ENCODE measurements at places on chromosomes 2 and 18.

GRCh38 chr18:31490387-31490786 is 7.6 kb upstream of the DSG2 start:
- no peak for DNase-seq

DNA sequence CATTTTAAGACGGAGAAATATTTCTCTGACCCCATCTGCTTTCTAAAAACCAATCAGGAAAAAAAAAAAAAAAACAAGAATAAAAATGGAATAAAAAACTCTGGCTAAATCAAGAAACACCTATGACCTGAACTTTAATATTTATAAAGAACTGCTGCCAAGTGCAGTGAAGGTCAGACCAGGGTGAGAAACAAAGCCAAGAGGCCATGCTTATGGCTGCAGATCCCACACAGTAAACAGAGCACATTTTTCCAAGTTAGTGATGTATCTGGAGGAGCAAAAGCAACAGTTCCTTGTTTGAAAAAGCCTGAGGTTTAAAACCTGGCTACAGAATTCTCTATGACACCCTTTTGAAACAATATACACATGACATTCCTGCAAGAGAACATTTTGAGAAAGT is 242.3 kb downstream of the SRBD1 start:
- no peak for DNase-seq

DNA sequence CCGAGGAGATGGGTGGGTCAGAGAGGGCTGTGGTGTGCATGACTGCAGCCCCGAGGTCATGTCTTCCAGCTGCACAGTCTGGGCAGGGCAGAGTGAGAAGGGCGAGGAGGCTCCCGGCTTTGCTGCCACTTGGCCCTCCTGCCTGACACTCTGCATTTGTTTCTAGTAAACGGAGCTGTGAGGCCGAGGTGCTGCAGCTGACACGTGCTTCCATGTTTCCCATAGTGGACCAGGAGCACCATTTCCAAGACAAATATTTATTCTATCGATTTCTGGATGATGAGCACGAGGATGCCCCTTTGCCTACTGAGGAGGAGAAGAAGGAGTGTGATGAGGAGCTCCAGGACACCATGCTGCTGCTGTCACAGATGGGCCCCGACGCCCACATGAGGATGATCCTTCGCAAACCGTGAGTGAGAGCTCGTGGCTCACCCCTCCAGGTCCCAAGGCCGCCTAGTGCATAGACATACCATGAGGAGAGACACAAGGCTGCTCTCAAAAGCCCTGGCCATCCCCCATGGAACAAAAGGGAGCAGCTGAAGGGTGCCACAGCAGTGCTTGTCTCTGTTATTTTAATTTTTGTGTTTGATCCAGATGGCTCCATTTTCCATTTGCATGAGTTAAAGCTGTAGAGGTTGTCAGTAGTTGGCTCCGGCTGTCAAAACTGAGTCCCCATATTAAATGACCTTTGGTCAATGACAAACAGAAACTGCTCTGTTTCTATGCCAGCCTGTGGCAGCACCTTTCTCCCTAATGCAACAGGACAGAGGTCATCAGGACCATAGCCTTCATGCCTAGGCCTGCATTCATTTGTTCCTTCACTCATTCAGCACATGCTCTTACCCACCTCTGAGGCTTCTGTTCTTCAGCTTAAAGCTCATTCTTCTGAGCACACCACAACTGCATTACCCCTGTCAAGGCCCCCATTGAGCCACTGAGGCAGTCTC is 108.3 kb upstream of the MAP3K20 start:
- DNase-seq, result no peak

DNA sequence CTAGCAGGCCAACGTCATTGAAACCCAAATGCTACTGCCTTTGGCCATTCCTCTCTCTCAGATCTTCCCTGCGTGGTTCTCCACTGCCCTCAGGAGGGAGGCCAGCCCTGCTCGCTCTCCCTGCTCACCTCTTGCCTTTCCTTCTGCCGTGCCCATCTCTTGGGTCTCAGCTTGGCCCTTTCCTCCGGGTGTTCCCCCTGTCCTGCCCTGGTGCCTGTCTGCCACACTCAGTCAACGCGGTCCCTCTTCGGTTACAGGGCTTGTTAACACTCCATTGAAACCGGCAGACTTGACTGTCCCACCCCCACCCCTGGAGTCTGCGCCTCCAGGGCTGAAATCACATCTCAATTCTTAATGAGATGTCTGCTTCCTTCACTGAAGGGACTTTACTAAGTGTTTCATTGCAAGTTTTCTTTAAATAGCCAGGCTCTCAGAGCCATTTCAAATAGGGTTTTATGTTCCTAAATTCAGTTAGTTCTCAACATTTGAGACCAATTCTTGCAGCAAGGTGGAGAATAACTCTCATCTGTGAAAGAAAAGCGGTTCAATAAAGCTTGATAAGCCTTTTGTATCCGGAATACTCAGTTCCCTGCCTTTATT is 237.6 kb downstream of the DYSF start:
- DNase-seq, result no peak

DNA sequence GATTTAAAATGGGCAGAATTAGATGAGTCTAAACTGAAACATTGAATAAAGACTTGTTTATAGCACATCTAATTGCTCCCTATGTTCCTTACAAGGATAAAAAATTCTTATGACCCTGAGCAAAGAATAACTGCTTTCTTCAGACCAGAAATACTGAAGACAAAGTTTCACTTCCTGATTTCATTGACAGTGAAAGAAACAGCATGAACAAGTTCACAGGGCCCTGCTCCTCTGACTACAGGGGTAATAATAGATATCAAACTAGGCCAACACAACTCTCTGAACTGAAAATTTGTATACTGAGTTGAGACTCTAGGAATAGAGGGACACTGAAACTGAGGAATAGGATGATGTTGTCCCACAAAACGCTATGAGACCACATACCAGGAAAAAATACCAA is 1383.3 kb upstream of the CDH2 start:
- no peak for DNase-seq

- no peak for DNase-seq
Observed at GRCh38 chr2:122063716-122064115, 308.3 kb downstream of the TSN start.

- DNase-seq, result no peak
Observed at GRCh38 chr2:113799375-113799774, 42.9 kb upstream of the SLC35F5 start.

DNA sequence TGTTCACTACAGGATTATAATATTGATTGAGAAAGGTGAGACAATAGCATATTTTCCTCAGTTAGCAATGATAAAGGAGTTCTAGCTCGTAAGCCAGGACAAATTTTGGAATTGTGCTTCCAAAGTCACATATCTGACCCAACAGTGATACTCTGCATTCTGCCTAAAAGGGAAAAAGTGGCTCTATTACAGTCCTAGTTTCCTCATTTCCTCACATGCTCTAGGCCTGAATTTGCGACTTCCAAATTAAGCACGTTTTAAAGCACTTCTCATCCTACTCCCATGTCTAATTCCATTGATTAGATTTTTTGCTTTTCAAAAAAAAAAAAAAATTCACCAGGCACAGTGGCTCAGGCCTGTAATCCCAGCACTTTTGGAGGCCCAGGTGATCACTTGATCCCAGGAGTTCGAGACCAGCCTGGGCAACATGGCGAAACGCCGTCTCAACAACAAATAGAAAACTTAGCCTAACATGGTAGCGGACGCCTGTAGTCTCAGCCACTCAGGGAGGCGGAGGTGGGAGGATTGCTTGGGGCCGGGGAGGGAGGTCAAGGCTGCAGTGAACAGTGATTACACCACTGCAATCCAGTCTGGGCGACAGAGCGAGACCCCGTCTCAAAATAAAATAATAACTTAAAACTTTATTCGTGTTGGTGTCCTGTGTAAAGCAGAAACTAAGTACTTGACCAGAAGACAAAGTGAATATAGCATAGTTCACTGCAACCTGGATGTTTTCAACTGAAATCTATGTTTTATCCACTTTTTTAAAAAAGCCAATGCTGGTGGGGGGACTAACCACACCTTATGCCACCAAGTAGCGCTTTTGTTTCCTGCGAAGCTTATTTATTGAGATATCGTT is 1.5 kb downstream of the ESCO1 start:
- DNase-seq, result no peak

DNA sequence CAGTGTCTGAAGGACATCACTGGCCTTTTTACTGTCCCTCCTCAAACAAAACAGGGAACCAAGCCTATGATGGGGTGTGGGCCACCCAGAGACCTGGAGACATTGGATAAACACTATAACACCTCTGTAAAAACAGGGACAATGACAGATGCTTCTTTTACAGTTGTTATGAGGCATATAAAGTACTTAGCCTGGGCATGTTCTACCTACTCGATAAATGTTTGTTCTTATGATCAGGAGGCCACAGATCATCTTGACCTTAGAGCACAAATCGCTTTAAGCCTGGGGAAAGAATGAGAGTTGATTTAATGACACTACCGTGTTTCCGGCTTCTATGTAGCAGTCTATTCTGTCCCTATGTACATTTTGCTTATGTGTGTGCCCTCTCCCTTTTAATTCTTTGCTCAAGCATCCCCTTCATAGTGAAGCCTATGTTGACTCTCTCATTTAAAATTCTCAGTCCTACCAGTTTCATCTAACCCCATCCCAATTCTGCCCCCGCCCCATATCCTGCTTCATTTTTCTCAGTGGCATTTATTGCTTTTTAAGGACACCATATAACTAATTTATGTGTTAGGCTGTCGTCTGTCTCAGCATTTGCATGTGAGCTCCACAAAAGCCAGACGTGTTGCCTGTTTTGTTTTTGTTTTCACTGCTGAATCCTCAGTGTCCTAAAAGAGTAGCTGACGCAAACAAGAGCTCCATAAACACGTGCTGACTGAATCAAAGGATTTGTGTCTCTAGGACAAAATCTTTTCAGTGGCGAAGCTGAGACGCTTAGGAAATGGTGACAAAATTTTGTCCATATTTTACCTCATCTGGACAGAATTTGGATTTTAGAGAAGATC is 182.3 kb upstream of the ST6GAL2 start:
- DNase-seq, result no peak

DNA sequence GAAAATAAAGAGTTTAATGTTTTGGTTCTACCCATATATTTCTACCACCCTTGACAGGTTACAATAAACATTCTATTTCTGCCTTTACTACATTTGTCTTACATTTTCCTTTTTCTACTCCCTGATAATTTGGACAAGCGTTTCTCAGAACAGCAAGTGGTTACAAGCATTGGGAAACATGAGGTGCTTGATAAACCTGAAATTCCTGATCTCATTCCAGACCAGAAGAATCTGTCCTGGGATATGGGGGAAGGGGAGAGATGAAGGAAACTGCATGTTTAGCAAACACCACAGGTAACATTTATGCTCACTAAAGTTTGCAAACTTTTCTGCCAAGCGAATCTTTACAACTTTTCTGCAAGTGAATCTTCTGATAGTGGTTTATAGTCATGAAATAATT is 28.3 kb upstream of the DSC1 start:
- DNase-seq, result no peak

- no peak for DNase-seq
Observed at GRCh38 chr2:70516596-70516995, 37.0 kb downstream of the TGFA start.

DNA sequence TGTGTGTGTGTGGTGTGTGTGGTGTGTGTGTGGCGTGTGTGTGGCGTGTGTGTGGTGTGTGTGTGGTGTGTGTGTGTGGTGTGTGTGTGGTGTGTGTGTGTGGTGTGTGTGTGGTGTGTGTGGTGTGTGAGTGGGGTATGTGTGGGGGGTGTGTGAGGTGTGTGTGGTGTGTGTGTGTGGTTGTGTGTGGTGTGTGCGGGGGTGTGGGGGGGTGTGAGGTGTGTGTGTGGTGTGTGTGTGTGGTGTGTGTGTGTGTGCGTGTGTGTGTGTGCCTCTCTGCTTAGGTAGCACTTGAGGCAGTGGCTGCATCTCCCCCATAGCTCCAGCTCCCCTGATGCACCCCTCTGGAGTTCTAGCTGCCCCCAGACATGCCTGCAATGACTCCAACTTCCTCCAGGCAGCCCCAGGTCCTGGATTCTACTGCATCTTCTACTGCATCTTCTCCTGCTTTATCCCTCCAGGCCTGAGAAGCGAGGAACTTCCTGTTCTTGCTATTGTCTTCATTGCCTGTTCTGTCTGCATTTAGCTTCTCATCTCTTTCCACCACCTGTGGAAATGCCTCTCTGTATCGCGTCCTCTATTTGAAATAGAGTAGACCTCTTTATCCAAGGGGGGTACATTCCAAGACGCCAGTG is 22.2 kb upstream of the MLPH start:
- no peak for DNase-seq

DNA sequence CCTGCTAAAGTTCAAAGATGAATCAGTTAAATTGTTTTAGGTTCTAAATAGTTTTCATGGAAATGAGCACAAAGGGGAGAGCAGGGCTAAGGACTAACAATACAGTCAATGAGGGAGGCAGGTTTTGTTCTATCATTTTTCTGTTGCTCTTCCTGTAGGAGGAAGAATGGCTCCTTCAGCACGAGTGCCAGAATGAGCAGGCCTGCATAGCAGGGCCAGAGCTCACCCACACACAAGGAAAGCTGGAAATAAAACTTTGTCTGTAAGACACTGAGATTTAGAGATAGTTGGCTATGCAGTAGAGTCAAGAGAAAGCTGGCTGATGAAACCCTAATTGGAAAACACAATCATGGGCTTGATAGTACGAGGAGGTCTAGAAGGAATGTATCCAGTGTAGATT is 313.3 kb downstream of the MBD2 start:
- DNase-seq, result no peak

DNA sequence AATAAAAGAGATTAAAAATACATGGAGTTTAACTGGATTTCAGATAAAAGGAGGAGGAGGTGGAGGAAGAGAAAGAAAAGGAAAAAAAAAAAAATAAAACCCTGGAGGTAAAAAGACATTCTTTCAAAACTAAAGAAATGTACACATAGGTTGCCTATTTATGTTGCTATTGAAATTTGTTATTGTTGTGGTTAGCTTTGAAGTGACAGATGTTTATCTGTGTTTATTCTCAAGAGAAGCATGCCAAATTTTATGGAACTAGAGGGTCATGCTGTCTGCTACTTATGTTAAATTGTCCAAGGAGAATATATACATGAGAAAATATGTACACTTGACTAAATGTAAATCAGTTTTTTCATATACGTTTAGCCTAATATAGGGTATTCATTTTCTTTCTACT is 653.2 kb downstream of the DCDC2C start:
- DNase-seq, result no peak

DNA sequence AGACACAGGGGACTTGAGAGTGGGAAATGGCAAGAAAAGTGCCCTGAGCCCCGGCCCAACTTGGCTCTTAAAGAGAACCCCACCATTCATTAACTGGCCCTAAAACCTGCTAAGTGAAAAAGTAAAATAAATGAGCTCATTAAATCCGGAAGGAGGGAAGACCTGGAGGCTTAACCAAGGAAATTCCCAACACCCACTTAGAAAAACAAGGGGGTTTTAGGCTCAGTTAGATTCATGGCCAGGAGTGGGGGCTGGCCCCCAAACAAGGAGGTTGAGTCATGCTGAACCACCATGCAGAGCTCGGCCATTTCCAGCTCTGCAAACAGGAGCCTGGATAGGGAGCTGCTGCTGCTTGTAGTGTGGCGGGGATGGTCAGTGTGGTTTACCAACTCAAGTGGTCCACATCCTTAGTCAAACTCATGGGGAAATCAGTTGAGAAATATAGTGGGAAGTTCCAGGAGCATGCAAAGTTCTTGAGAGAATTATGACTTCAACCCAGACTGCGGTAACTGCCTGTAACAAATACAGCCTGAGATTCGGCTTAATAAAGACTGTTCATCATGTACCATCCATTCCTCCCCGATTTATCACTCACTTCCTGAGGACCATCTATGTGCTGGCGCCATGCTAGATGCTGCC is 39.7 kb upstream of the MRPL19 start:
- no peak for DNase-seq
